ENCODE measurements at places on chromosomes 11 and 22.
A peak's percentile ranks its signal among the peaks of the same experiment; 100 is the strongest.

- peak; percentile 34 for DNase-seq
These were observed 11.4 kb downstream of the EHF start for GRCh38 chr11:34632105-34632791.

GRCh38 chr11:114102993-114103896, 43.7 kb downstream of the ZBTB16 start:
- no peak for DNase-seq

DNA sequence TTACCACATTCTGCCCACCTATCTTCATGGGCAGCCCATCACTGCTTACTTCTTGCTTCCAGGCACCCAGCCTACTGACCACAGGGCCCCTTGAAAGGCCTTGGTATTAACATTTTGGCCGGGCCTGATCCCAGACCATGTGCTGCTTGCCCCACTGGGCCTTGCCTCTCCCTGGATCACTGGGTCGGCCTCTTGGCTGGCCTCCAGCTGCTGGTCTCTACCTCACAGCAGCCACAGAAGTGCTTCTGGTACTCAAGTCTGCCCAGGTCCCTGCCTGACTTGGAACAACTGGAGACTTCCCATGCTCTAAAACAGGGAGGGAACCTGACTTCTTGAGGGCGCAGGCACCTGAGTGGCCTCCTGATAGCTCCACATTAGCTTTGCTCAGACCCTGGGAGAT, 63.6 kb downstream of the THAP12 start:
- no peak for DNase-seq

DNA sequence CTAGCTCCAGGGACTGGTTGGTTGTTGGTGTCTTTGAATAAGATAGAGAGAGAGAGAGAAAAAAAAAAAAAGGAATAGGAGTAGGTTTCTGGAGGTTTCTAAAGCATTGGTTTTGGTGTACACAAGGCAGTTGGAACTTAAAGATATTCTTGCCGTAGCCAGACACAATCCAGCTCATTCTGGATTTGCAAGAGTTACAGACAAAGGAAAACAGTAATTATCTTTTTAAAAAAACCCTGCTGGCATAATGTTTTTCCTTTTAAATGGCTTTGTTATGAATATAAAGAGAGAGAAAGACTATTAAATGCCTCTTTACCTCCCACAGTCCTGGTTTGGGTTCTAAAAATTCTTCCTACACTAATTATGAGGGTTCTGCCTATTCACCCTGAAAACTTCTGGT, 120.4 kb upstream of the RAG2 start:
- no peak for DNase-seq

- no peak for DNase-seq
These were observed 15.3 kb downstream of the RTL6 start for GRCh38 chr22:44482776-44483175.

DNA sequence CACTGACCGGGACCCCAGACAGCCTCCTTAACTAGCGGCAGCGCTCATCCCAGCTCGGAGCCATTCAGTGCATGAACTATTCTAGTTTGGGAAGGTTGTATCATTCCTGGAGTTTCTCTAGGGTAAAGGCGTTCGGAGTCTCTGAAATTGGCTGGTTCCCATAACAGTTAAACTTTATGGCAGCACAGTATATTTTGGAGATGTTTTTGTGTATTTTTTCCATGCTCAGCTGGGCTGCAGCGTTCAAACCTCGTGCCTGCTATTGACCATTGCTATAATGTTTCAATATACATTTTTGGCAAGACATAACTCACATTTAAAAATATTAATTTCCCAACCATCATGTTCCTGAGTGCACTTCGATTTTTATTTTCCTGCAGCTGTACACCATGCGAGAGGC, 169.7 kb downstream of the ST3GAL4 start:
- DNase-seq, result no peak

DNA sequence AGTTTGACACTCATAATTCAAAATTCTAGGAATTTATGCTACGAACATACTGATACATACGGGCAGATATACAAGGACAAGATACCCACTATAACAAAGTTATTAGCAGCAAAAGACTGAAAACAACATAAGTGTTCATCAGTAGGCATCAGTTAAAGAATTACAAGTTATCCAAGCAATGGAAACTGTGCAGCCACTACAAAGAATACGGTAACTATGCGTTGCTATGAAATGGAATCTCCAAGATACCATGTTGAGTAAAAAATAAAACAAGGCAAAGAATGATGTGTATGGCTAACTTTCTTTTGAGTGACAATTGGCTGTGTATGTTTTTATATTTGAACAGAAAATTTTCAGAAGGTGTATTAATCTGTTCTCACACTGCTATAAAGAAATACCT, 151.7 kb downstream of the ADAMTS15 start:
- no peak for DNase-seq

- no peak for DNase-seq
These were observed 24.9 kb downstream of the LRRC10B start for GRCh38 chr11:61533401-61533800.

DNA sequence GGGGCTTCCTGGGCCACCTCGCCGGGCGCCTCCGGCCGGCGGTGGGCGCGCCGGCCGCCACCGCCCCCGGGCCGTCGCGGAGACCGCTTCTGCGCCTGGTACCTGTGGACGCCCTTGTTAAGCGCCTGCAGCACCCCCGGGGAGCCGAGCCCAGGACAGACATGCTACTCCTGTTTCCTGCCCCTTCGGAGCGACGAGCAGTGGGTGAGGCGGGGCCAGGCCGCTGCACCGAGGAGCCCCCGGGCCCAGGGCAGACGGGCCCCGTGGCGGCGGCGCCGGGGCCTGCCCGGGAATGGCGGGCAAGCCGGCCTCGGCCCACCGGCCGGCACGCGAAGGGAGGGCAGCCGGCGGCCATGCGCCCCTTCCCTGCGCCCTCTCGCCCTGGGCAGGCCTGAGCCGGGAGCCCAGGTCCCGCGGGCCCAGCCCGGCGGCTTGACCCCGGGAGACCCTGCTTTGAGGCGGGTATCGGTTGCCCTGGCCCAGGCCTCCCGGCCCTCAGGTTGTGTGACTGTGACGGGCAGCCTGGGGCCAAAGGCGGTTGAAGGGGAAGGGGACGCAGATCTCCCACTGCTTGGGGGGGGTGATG, 789 bp upstream of the KDM2A start:
- no peak for DNase-seq

DNA sequence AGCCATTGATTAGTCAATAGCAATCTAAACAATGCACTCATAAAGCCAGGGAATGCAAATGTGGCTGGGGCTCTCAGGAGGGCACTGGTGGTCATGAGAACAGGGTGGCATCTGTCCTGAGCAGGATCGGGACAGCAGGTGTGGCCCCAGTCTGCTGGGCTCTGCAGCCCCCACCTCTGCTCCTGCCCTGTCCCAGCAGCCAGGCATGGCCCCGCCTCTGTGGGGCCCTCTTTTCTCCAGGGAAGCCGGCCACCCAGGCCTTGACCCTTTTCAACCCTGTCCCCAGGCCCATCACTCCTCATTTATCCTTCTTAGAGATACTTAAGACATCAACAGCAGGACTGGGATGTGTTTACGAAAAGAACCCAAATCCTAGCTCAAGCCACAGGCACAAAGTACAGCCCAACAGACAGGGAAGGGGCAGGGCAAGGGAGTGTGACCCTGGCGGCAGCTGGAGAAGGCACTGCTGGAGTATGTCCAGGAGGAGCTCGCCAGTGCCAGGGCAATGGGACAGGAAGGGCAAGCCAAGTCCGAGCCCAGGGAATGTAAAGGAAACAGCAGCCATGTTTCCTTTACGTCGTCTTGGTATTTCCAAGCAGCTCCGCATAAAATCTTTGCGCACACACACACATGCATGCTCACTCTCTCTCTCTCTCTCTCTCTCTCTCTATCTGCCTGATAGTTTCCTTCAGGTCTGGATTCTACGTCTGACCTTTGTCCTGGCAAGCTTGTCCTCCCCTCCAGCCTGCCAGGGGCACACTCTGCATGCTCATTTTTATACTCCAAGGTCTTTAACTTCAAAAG, 59.9 kb downstream of the DGCR2 start:
- no peak for DNase-seq

- peak; percentile 11 for DNase-seq
These were observed 247.3 kb downstream of the MN1 start for GRCh38 chr22:27554106-27554811.

DNA sequence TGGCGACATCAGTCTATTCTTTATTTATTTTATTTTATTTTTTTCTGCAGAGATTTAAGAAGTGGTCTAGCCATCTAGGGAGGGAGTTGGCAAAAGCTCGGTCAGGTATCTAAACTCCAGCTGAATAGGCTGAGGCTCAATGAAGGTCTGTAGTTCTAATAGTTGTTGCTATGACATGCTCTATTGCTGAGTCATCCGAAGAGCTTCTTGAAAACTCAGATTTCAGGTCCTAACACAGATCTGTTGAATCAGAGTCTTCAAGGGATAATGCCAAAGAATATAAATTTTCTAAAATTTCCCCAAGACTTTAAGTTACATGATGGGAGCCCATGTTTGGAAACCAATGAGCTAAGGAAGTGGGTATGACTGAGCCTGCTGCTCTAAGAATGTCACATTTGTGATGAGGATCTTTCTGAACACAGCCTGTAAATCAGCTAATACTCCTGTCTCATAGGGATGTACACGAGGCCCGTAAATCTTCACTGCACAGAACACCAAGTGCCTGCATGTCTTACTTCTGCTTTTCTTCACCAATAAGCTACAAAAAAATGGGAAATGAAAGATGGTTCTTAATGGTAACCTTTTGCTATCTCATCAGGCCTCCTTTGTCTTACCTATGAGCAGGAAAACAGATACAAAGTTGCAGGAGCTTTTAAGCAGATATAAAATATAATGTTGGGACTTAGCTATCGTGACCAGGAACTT, 901.4 kb upstream of the API5 start:
- no peak for DNase-seq

- no peak for DNase-seq
These were observed 6.8 kb upstream of the CAT start for GRCh38 chr11:34431979-34432378.

GRCh38 chr11:117809236-117810055, 12.4 kb upstream of the DSCAML1 start:
- DNase-seq, result peak; percentile 82

GRCh38 chr11:12287374-12288211, 89.8 kb upstream of the PARVA start:
- DNase-seq, result no peak

DNA sequence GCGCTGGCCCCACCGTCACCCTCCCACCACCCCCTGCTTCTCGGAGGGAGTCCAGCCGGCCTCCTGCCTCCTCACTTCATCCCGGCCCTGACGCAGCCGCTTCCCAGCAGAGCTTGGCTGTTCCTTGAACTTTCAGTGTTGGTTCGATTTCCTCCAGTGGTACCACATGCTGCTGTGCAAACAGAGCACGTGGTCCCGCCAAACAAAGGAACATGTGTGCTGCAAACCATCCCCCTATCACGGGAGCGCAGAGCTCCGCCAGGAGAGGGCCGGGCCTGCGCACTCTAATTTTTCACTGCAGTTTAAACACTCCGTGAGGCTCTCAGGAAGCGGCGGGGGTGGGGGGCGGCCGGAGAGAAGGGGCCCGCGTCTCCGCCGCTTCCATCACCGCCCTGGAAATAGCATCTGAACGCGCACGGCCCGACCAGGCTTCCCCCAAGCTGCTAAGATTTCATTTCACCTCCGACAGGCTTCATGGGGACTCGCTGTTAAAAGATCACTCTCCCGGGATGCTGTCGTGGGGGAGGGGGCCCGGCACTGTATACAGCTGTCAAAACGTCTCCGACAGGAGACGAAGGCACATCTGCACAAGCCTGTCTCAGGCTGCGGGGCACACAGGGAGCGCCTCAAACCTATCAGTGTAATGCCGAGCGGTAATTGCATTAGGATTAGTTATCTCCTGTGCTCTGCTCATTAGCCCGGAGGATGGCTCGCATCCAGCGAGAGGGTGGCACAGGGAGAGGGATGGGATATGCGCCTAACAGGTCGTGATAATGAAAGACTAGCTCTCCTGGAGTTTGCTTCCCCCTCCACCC, 269.9 kb upstream of the SORL1-AS1 start:
- DNase-seq, result peak; percentile 89

- no peak for DNase-seq
These were observed 781 bp upstream of the TEF start for GRCh38 chr22:41380993-41381328.

DNA sequence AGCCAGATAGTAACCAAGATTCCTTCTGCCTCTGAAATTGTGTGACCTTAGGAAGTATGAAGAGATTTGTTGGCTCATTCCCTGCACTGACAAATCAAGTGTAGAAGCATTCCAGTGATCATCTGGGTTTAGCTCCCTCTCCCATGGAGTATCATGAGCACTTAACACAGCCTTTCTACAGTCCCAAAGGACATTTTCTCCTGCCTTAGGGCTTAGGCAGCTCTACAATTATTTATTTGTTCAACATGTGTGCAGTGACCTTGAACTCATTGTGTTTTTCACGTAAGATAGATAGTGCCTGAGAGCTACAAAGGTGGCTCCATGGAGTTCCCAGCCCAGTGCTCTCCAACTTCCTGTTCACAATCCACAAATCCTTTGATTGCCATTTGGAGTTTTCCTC, 94.8 kb upstream of the FAT3 start:
- no peak for DNase-seq

GRCh38 chr22:31118046-31118820, 4.5 kb upstream of the INPP5J start:
- DNase-seq, result no peak

DNA sequence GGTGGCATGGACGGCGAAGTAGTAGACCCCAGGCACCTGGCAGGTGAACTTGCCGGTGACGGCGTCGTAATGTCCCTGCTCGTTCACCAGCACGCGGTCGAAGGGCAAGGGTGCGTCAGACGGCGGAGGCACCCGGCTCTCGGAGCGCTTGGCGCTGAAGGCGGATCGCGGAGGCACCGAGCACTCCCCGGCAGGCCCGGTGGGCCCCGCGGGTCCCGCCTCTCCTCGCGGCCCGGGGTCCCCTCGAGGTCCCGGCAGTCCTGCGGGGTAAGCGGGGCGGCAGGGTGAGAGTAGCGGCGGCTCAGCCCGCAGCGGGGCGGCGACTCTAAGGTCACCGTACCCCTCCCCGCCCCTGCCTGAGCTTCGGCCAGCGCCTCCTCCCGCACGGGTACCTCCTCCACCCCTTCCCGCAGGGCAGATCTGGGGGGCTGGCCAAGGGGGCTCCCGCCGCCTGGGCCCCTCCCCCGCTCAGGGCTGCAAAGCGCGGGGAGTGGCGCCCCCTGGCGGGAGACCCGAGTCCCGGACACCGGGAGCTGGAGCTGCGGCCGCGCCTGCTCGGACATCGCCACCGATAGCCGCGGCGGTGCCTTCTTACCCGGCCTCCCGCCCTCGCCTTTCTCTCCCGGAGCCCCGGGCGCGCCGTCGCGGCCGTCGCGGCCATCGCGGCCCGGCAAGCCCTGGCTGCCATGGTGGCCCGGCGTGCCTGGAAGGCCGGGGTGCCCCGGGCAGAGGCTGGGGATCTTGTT, 921 bp downstream of the C1QTNF5 start:
- no peak for DNase-seq

GRCh38 chr11:117523680-117524079, 196.0 kb downstream of the CEP164 start:
- DNase-seq, result no peak

GRCh38 chr11:12092714-12093113, 17.7 kb upstream of the MICAL2 start:
- peak; percentile 25 for DNase-seq

GRCh38 chr11:122186439-122187080, 70.5 kb upstream of the BLID start:
- no peak for DNase-seq

GRCh38 chr22:28143241-28143865, 224.3 kb upstream of the PITPNB start:
- no peak for DNase-seq

Measured in occipital lobe (tissue), 3 donors.